Smooth muscle cell of bladder (primary cell): ENCODE measurements at places on chromosomes 16 and 17. TPM values are rescaled to one million over a fixed set of nuclear protein-coding genes. Genes with fewer than 3 reads are reported as not detected.

Gene ATP2A3
- total RNA-seq: 1.9 and 2.6 TPM in 2 replicates

Gene ABCC3
- 17.1 and 23.8 TPM in 2 replicates for total RNA-seq

Gene TSNAXIP1
- total RNA-seq: 0.57 and 1.2 TPM in 2 replicates

Gene RNF227
- 2.3 and 2.8 TPM in 2 replicates for total RNA-seq

Gene SPNS1
- total RNA-seq: 26.3 and 39.0 TPM in 2 replicates

Gene C1QTNF8
- not detected in 2 replicates for total RNA-seq

Gene EPN3
- not detected in 2 replicates for total RNA-seq

Gene TXNDC11
- 29.6 and 30.0 TPM in 2 replicates for total RNA-seq

Gene P2RX1
- total RNA-seq: 0.57 and 1.2 TPM in 2 replicates

Gene AHSP
- total RNA-seq: not detected in 2 replicates

Gene EMP2
- total RNA-seq: 9.2 and 16.1 TPM in 2 replicates

Gene CDH3
- 0.09 and 0.14 TPM in 2 replicates for total RNA-seq

Gene OR3A3
- total RNA-seq: not detected in 2 replicates

Gene SLC13A2
- not detected in 2 replicates for total RNA-seq

Gene CAMTA2
- 6.8 and 6.9 TPM in 2 replicates for total RNA-seq

Gene CMTM2
- not detected in 2 replicates for total RNA-seq

Gene PRDM7
- under 0.01 TPM in 1 of 2 replicates, not detected in the other for total RNA-seq

Gene BAIAP3
- 0.28 TPM in 2 replicates for total RNA-seq

Gene GNG13
- total RNA-seq: not detected in 2 replicates

Gene EVPL
- total RNA-seq: under 0.01 TPM in 2 replicates

Gene MYH8
- under 0.01 TPM in 1 of 2 replicates, not detected in the other for total RNA-seq

Gene MPP3
- total RNA-seq: 7.8 and 10.0 TPM in 2 replicates

Gene STAT5B
- 25.2 and 30.8 TPM in 2 replicates for total RNA-seq

Gene TBC1D3E
- total RNA-seq: not detected in 2 replicates

Gene PMP22
- total RNA-seq: 130 and 170 TPM in 2 replicates

Gene CLDN6
- not detected in 2 replicates for total RNA-seq

Gene ZSCAN10
- not detected in 2 replicates for total RNA-seq

Gene C16orf46
- 0.14 and 0.37 TPM in 2 replicates for total RNA-seq

Gene TOP2A
- total RNA-seq: 9.9 and 11.4 TPM in 2 replicates

Gene KRTAP4-9
- not detected in 2 replicates for total RNA-seq

Gene CDH15
- total RNA-seq: 0.28 and 0.65 TPM in 2 replicates

Gene HBA1
- total RNA-seq: not detected in 2 replicates

Gene TOM1L1
- total RNA-seq: 14.8 and 16.6 TPM in 2 replicates

Gene HGS
- total RNA-seq: 54.6 and 69.7 TPM in 2 replicates

Gene PTX4
- total RNA-seq: 0.09 TPM in 1 of 2 replicates, not detected in the other

Gene CNGB1
- total RNA-seq: not detected in 2 replicates

Gene CCL1
- total RNA-seq: not detected in 2 replicates

Gene DRC3
- total RNA-seq: 0.55 and 0.71 TPM in 2 replicates

Gene PNMT
- total RNA-seq: not detected in 2 replicates

Gene ADAD2
- total RNA-seq: not detected in 2 replicates

Gene CDRT15
- total RNA-seq: not detected in 2 replicates

Gene SPHK1
- 39.0 and 39.3 TPM in 2 replicates for total RNA-seq

Gene KRT36
- not detected in 2 replicates for total RNA-seq

Gene ANKS3
- 26.0 and 32.0 TPM in 2 replicates for total RNA-seq

Gene ZFHX3
- 3.0 and 4.4 TPM in 2 replicates for total RNA-seq

Gene RGS11
- total RNA-seq: 1.1 and 3.7 TPM in 2 replicates
